ENCODE measurements at places on chromosomes 1 and 21.

GRCh38 chr1:95369985-95370690 is 136.1 kb downstream of the RWDD3 start:
- DNase-seq, result no peak

GRCh38 chr21:41277846-41278245 is 38.8 kb upstream of the FAM3B start:
- DNase-seq, result no peak

DNA sequence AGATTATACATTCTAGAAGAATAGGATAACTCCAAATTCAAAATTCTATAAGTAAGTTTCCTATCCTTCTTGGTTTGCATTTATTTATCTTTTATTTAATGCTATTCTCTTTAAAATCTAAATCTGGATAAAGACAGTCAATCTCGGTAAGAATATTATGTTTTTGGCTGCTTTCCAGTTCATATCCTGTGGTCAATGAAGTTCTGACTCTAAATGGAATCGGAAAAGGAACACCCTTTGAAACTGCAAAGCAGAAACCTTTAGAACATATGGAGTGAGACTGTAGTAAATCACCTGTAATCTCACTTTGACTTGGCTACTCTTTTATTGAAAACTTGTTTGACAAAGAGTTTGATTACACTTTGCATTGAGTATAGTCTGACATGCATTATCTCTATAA is 85.2 kb downstream of the KIFAP3 start:
- DNase-seq, result no peak

DNA sequence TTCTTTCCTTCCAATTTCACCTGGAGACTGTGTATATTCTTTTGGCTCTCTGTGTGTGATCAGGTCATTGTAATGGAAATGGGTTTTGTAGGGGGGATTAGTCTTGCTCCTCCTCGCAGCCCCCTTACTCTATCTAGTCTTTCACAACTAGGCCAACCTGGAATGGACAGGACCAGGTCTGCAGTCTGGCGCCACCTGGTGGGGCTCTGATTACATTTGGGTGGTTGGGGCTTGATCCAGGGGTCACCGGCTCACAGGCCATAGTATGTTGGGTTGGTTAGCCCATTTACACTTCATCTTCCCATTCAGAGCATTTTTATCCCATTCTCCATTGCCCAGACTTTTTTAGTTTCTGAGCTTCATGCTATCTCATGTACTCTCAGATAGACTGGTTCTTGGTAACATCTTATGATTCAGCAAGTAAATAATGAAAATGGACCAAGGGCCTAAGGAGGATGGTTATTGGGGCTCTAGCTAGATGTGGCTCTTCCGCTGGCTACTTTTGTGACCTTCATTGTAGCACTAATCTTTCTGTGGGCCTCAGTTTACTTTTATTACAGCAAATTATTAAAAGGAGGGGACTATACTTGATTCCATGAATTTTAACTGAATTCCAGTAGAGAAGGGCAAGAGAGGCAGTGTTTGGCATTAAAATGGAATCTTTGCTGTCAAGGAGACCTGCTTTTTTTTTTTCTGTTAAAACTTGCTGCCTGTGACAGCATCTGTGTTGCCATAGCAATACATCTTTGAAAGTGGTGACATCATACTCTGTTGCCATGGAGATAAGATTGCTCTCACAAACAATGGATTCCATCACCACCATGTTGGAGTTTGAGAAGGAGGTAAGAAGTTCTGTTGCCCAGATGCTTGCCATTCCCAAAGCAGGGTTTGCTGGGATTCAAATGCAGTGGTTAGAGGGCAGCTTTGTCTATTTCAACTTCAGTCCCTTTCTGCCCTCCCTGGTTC is 150.1 kb downstream of the PLXNA2 start:
- no peak for DNase-seq

GRCh38 chr1:174789399-174789798 is 210.3 kb upstream of the CACYBP start:
- peak; percentile 14 for DNase-seq

DNA sequence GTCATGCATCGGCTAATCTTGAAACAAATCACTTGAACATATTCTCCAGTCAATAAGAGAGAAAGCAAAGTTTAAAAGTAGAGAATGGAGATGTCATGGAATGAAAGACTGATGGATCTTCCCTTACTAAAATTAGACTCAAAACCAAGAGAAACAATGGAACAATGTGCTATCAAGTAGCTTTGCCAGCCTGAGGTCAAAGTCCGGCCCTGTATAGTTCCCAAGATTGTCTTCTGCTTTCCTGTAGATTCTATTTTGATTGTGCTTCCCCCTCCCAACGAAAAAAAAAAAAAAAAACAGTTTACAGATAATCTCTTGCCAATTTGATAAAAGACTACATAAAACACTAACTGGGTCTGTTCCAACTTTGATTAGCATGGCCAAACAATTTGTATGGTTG is 40.8 kb upstream of the KIRREL1 start:
- no peak for DNase-seq

GRCh38 chr1:238589843-238590435 is 699.2 kb upstream of the ZP4 start:
- peak; percentile 28 for DNase-seq

GRCh38 chr1:50424884-50425375 is 1.7 kb upstream of the DMRTA2 start:
- DNase-seq, result no peak

GRCh38 chr1:223873044-223873443 is 27.3 kb upstream of the TP53BP2 start:
- no peak for DNase-seq

Data from AG09319 (cell line).